Activated T-cell treated with anti-CD3 and anti-CD28 coated beads for 24 hours (primary cell): ENCODE measurements at places on chromosomes 12 and 14.

DNA sequence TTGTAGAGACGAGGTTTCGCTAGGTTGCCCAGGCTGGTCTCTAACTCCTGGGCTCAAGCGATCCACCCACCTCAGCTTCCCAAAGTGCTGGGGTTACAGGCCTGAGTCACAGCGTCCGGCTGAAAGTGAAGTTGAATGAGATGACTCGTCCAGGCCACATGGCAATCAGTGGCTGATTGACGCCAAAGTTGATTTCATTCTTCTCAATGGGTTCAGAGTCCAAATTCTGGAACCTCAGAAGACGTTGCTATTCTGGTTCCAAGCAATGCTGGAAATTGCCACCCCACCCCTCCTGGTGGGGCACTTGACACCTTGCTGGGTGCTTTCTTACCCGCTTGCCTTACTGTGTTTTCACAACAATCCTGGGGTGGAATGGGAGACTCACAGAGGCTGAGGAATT, 14.9 kb downstream of the ABCB9 start:
- DNase-seq: no peak

DNA sequence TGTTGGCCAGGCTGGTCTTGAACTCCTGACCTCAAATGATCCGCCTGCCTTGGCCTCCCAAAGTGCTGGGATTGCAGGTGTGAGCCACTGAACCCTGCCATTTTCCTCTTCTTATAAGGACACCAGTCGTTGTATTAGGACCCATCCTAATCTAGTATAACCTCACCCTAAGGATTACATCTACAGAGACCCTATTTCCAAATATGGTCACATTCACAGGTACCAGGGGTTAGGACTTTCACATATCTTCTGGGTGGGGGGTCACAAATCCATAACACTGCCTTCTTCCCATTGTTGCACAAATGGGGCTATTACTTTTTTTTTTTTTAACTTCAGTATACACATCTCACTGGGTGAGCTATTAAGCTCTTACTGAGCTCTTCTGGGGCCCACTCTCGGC, 38.6 kb downstream of the ARF6 start:
- DNase-seq: no peak

GRCh38 chr12:11723993-11724392, 74.5 kb downstream of the ETV6 start:
- DNase-seq: no peak

DNA sequence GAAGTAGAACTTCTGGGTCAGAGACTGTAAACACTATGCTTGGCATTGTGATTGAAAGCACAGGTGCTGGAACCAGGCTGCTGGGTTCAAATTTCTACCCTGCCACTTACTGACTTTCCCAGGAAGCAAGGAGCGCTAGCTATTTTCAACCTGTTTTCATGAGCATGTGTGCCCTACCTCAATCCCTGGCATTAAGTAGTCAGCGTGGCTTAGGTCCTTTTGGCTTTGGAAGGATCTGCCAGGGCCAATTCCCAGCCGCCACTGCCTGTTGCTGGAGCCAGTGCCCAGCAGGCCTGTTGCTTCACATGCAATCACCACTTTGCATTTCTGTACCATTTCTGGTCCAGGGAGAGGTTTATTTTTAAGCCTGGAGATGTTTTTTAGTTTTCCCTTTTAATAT, 196.3 kb downstream of the TRHDE start:
- DNase-seq: no peak

DNA sequence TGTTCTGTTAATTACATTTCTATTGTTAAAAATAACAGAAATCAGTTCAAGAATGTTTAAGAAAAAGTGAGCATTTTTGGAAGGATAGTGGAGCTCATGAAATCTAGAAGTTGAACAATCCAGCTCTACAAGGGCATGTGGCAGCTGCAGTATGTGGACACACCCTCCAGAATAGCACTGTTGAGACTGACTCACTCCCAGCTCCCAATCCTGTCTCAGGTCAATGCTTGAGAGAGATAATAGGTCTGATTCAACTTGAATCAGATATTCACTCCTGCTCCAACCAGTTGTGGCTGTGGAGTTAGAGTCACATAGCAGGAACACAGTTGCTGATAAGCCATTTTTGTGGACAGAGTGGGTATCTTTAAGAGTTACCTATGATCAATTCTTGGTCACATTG, 113.0 kb upstream of the NTF3 start:
- no peak for DNase-seq

DNA sequence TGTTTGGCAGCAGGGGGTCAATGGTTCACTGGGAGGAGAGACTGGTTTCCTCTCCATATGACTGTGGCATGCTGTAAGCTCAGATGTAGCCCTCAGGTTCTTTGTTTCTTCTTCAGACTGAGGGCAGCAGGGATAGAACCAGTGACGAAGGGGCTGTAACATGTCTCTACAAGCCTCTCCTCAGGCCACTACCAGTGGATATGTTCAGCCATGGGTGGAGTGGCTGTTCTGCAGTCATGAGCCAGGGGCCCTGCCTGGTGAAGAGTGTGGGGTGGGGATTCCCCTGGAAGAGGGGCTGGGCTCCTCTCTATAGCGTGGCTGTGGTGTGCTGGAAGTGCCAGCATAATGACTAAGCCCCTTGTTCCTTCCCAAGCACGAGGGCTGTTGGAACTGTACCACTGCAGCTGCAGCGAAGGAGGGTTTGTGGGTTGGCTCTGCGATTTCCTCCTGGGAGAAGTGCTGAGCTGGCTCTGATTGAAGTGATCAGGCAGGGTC, 55.8 kb downstream of the CMAS start:
- DNase-seq: no peak

DNA sequence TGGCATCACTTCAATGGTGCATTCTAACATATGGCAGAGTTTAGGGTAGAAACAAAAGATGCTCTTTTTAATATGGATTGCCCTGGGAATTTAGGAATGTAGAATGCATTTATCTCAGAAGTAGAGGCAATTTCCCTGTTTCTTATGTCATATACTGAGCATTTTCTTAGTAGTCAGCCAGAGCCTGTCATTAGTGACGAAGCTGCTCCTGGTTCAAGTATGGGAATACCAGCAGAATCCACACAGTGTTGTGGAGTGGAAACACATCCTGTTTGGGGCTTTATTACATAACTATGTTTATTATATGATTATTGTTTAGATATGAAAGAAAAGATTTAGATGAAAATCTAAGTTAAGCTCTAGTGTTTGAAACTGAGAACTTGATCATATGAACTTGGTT, 12.2 kb downstream of the CIPC start:
- DNase-seq: no peak

DNA sequence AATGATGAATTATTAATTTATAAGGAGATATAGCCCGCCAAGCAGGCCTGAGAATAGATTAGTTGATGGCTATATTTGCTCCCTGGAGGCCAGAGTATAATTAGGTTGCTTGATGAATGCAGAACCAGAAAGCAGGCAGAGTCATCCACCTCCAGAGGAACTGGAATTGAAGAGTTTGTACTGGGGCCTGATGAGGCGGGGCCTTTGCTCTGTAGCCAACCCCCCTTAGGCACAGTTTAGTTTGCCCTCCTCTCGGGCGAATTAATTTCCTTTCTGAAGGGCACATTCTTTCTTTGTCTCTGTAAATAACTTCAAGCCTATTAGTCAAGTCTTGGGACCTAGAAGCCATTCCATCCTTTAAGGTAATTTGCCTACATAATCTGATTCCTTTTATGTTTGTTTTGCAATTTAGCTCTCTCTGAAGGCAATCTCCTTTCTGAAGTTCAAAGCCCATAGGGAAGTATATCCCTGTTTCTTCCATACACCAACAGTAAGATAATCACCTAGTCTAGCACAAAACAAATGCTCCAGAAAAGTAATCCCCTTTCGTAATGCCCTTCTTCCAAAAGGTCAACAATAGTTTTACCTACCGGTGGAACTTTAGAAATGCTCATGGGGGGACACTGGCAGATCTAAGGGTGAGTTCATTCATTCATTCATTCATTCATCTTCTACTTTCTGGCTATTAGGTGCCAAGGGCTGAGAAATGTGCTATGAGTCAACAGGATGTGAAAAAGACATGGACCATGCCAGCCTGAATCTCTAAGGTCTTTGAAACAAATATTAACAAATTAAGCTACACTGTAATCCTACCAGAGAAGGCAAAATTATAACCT, 84.8 kb upstream of the NUDT4 start:
- DNase-seq: no peak

DNA sequence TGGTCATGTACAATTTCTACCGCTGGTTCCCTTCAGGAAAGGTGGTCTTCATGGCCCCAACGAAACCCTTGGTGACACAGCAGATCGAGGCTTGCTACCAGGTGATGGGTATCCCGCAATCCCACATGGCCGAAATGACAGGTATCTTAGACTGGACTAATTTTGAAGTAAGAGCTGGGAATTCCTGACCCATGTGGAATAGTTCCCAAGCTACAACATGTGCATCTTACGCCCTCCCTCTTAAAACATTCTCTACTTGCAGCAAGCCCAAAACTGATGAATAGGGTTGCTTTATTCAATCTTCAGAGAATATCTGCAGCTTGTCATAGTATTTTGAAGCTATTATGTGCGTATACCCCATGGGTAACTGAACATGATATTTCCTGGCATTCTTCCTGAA, 669 bp downstream of the FANCM start:
- no peak for DNase-seq

GRCh38 chr12:101876322-101876860, 989 bp upstream of the DRAM1 start:
- DNase-seq: no peak

GRCh38 chr14:56310643-56311042, 192.4 kb downstream of the PELI2 start:
- no peak for DNase-seq

GRCh38 chr12:22234561-22234960, 99.9 kb downstream of the ST8SIA1 start:
- DNase-seq: no peak

DNA sequence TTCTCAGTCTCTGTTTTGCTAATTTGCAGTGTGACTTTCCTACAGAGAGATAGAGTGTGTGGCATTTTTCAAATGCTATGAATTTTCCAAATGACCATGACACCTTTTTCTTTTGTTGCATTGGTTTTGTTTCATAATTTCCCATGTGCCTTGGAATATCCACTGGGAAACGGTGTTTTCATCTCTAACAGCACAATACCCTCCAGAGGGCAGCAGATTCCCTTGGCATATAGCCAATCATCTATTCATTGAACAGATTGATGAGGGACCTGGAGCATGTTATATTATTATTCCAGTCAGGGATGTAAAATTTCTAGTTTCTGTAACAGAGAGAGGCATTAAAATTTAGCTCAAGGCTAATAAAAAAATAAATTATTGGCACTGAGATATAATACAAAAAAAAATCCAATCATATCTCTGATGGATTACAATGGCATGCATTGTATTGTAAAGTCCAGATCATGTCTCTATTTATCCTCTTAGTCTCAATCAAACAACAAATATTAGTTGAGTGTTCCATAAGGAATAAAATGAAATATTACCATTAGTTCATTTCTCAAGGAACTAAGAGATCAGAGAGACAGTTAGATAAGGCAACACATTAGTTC, 29.6 kb upstream of the NTN4 start:
- DNase-seq: no peak

GRCh38 chr14:100905166-100905565, 1.6 kb upstream of the RTL1 start:
- DNase-seq: no peak

- DNase-seq: no peak
Observed at GRCh38 chr12:41917181-41917580, 227.5 kb downstream of the GXYLT1 start.
